ENCODE measurements at places on chromosomes 3 and 15. TPM values are rescaled to one million over a fixed set of nuclear protein-coding genes. Genes with fewer than 3 reads are reported as not detected.

DNA sequence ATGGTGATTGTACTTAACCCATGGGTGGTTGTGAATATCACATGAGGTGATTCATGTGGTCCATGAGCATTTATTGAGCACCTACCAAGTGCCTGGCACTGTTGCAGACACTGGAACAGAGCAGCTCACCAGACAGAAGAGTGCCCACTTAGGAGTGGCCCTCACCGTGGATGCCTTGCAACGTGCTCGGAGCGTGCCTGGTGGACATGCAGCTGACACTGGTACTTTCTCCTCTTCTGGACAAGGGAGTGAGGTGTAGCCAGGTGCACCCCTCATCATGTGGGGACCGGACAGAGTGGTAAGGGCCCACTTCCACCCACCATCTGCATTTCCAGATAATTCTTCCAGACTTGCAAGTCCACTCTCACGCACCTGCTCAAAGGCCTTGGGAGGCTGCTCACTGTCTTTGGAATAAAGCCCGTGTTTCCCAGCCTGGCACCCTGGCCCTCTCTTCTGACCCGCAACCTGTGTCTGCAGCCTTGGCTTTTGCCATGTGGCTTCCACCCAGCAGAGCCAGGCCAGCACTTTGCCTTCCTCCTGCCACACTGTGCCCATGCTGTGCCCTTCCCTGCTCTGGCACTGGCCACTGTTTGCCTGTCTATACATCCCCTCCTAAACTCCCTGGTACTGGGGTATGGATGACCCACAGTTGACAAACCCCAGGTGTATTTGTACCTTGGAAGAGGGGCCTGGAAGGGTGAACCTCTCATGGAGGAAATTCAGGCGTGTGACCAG lies 90.9 kb upstream of the SEC13 start:
- no peak for DNase-seq

- DNase-seq: no peak
These were observed 187.7 kb upstream of the CMC1 start for GRCh38 chr3:28053759-28054158.

DNA sequence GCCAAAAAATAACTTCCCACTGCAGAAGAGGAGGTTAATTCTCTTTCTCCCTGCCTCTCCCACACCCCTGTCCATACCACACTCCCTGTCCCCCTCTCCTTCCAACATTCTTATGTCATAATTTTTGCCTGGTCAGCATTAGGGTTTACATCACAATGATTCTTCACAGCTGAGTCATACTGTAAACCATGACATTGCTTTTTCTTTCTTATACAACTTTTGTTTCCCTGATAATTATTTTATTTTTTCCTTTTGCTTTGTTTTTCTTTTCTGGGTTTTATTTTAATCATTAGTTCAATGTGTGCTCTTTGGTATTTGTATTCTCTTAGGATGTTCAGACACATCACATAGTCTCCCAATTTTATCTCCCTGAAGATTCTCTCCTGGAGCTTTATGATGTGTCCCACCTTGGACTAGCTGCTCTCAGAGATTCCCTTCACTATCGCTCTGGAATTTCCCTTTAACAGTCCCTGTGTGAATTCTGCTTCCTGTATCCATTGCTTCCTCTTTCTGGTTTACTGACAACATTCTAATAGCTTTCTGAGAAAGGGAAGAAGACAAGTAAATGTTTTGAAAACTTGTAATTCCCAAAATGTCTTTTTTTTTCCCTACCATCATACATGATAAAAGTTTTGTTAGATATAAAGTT lies 70.7 kb downstream of the SOX2 start:
- no peak for DNase-seq

DNA sequence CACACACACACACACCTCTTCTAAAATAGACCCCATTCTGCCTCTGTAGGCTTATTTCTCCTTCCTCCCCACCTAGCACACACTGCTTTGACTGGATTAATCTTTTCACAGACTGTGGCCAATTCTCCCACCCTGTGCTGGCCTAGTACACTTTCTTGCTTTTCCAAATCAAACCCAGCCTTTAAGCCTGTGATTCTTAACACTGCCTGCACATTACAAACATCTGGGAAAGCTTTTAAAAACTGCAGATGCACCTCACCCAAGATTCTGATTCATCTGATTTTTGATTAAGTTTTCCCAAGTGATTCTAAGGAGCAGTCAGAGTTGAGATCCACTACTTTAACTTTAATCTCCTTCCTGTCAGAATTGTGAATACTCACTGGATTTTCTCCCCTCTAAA lies 12.8 kb downstream of the CSNK1G1 start:
- no peak for DNase-seq

GRCh38 chr15:50267577-50267976 lies 2.1 kb upstream of the HDC start:
- DNase-seq: no peak

DNA sequence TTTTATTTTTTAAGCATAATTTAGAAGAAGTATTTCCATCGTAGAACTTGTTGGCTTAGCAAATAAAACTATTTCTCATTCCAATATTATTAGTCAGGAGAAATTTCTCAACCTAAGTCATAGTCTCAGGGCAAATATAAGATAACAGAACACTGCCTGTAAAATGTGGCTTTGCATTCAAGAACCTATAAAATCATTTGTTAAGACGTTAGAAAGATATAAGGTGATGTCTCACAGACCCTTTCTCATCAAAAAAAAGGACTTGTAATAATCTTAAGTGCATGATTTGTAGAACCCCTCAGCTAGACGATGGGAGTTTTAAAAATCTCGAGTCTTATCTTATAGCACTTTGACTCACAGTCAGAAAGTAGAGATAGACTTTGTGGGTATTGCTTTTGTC lies 314.7 kb upstream of the CFAP20DC start:
- no peak for DNase-seq

DNA sequence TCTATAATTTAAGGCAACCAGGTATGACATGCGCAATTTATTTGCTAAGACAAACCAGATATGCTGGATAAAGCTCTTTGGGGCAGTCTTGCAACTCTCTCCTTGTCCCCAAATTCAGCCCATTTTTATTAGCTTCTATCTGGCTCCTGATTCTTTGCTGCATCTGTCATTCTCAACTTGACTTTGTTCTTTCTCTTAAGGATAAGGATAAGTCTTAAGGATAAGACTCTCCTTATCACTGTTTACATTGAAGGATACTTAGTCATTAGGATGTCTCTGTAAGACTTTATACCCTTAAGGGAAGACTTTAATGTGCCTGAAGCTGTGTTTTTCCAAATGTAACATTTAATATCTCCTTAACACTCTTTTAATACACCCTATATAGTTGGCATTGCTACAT lies 49.2 kb downstream of the ALCAM start:
- no peak for DNase-seq

GRCh38 chr3:66991459-66991858 lies 6.6 kb upstream of the KBTBD8 start:
- DNase-seq: no peak

GRCh38 chr15:31434588-31435260 lies 108.1 kb downstream of the KLF13 start:
- DNase-seq: peak; percentile 92

DNA sequence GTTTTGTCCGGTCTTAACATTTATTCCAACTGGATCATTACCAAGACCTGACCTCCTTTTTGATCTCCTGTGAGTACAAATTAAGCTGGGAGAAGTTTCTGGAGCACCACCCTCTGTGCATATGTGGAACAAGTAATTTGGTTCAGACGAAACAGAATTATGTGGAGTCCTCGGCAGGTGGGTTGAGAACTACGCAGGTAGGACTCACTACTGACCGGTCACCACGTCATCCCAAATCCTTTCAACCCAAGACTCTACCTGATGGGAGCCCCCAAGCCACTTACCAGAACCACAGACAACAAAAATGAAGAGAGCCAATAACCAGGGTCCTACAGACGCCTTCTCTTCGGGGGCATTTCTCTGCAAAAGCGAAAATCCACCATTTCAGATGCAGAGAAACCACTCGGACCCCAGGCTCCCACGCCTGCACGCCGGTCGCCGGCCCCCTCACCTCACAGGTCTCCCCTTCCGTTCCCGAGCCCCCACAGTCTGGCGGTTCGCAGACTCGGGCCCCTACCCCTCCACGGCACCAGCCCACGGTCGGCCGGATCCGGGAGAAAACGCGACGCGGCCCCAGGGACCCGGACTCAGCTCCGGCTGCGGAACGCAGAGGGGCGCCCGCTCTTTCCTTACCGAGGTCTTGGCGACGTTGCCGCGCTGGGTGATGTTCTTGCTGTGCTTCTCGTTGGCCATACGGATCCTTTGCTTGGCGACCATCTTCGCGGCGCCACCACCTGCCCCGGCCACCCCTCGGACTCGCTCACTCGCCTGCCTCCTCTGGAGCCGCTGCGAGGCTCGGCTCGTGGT lies 674 bp downstream of the SERP1 start:
- peak; percentile 51 for DNase-seq

DNA sequence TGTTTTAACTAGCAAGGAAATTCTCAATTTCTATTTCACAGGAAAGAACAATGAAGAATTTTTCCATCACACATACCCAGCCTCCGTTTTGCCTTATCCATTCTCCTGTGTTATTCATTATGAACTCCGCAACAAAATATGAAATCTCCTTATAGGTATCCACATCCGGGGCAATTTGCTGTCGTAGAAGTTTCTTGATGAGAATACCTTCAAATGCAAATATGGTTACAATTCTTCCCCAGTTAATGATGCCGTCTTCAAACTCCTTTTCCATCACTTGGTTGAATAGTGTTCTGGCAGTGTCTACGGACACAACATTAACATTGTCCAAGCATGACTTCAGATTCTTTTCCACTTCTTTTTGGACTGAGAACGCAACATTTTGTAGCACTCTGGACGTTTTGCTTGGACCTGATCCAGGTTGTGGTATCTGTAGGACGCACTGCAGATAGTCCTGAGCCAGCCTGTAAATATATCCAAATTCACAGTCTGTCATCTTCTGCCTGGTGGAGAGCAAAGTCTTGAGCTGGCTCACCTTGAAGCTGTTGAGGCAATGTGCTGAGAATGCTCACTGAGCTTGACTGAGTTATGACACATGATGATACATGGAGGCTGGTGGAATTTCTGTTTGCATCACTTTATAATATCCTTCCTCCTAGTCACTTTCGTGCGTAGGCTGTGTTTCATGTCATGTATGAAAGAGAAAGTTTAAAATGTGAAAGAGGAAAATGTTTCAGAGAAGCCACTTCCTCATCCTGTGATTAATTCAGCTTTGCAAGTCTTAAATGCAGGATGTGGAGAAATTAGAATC lies at the start of gene BCL2A1:
TSS of gene BCL2A1 (minus strand) at position 573 of the 811 bp plus-strand sequence. CDS start at position 496, 77 bp downstream.
- DNase-seq: peak; percentile 71

DNA sequence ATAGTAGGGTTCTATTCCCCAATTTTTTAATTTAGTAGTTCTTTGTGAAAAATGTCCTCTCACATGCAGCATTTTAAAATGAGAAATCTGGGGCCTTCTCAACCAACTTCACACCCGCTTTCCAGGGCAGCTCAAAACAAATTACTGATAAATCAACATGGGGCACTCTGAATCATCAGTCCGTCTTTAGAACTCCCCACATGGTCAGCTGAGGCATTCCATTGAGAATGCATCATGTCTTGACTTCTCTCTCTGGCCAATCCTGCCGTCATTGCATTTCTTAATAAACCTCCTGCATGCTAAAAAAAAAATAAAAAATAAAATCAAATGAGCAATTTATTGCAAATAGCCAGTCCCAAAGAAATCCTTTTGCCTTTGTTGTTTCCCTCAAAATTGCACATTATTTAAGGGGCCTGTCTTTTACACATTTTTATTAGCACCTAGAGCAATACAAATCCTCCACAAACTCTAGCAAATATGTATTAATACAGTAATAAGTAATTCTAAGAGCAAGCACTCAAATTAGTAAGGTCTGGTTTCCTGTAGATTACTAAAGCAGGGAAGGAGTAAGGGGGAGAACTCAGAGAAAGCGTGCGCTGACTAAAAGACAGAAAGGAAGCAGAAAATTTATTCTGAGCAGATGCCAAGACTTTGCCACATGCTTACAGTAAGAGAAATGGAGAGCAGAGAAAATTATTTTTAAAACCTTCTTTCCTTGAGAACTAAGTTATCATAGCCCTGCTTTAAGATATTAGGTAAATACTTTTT lies 175.7 kb downstream of the TNIK start:
- DNase-seq: no peak

DNA sequence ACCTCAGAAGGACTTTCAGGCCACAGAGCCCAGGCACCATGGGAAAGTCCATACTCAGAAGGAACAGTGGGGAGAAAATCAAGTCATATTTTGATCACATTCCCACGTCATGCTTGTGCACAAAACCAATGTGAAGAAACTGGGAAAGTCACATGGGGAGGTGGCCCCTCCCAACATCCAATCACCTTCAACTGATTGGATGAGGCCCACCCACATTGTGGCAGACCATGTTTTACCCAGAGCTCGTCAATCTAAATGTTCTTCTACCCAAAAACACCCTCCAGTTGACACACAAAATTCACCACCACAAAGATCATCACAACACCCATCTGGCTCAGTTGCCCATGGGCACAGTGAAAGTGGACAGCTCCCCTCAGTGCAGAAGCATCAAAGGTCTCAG lies 248.2 kb upstream of the IGF1R start:
- DNase-seq: no peak

GRCh38 chr3:18556001-18556408 lies 130.9 kb upstream of the SATB1 start:
- no peak for DNase-seq

DNA sequence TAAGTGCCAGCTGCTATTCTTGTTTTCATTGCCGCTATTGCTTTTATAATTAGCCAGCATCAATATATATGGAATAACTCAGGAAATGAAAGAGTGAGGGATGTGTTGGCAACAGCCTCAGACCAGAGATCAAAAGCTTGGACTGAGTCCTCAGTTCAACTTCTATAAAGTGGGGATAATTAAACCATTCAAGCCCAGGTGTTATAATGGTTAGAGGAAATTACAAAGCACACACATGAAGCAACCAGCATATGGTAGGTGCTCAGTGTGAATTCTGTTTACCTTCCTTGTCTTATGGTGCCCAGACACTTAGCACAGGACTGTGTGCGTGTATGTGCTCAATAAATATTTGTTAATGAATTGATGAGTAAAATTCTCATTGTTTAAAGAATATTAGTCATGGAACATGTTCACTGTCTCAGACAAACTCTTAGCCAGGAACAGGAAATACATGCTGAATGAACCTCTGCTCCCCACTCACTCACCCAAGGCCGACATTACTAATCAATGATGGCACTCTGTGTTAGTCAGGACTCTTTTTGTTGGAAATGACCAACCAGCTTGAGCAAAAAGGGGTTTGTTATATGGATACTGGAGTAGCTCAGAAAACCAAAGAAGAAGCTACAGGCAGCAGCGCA lies 16.7 kb upstream of the CCDC174 start:
- no peak for DNase-seq

CCDC51 gene
- 11.6 TPM for total RNA-seq

NAA80 gene
- 31.7 TPM for total RNA-seq

VILL gene
- total RNA-seq: 23.0 TPM

UROC1 gene
- total RNA-seq: not detected

DPPA2 gene
- not detected for total RNA-seq

CXCR6 gene
- total RNA-seq: 17.6 TPM

TRIM42 gene
- not detected for total RNA-seq

P2RY13 gene
- not detected for total RNA-seq
